ENCODE measurements at places on chromosomes 7 and 10. TPM values are rescaled to one million over a fixed set of nuclear protein-coding genes. Genes with fewer than 3 reads are reported as not detected.

- peak; percentile 87 for ATAC-seq
Measured at GRCh38 chr10:84194424-84195043, at the start of gene CDHR1. TSS of gene CDHR1 (plus strand) at chr10:84194537. CDS start at chr10:84194761, 224 bp downstream.

DNA sequence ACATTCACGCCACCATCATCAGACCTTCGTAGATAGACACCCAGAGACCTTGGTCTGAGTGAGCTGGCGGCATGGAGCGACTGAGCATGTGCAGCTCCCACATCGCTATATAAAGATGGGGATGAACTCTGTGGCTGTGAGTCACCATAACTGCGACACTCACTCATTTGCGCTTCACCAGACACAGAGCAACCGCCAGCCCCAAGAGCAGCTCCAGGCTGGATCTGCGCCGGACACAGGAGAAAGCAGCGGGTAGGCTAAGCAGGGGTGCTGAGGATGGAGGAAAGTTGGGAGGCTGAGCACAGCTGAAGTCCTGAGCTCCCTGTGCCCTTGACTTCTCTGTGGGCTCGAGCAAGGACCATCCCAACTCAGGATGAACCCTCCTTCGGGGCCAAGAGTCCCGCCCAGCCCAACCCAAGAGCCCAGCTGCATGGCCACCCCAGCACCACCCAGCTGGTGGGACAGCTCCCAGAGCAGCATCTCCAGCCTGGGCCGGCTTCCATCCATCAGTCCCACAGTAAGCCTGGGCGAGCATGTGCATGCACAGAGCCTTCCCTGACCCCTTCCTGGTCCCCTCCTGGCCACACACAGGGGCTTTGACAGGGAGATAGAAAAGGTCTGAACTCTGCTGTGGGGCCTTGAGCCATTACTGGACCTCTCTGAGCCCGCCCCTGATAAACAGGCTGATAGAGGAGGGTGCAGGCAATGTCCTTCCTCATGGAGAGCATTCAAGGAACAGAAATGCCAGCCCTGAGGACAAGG lies at the start of gene OPN4:
Gene OPN4, plus strand, starts transcription at position 137 of the 762 bp plus-strand sequence. Its CDS starts 237 bp downstream, at position 374.
- ATAC-seq: no peak

DNA sequence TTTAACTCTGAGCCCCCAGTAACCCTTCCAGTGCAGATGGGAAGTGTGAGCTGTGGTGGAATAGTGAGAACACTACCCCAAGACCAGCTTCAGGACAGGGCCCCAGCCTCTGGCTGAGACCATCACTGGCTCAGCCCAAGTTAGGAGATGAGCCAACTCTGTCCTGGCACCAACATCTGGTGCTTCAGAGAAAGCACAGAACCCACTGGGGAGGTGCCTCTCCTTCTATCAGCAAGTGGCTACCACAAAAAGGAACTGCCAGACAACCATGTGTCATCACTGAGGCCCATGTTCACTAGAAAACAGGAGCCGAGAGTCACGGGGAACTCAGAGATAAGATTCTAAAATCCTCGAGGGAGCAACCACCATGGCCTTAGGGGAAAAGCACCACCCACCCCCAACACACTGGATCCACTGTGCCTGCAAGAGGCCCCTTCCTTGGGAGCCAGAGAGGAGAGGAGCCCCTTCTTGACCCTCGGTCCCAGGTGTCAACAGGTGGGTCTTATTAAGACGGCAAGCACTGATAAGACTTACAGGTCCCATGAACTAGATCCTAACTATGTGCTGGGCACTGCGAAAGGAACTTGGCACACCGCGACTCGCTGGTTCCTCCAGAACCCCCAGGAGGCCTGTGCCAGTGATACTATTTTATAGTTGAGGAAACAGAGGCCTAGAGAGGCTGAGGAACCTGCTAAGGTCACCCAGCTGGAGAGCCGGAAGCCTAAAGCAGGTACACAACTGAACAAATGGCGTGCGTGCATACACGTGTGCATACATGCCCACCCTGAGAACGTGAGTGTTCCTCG lies 102.7 kb downstream of the FAM53B start:
- no peak for ATAC-seq

DNA sequence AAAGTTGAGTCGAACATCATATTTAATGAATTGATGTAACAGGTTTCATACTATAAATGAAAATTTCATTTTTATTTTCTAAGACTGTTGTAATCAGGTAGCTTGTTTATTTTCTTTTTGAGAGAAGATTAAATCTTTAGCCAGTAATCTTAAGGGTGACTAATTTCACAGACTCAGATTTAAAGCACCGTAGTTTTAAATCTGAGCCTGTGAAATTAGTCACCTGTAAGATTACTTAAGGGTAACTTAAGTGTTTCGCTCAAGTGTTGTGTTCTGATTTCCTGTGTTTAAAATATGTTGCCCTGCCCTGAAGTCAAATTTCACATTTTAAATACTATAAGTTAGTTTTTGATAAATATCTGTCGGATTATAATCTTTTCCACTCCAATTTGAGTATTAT lies 35.8 kb upstream of the TMEM236 start:
- ATAC-seq: no peak

- no peak for ATAC-seq
Measured at GRCh38 chr10:93065675-93066543, 5.3 kb downstream of the CYP26C1 start.

DNA sequence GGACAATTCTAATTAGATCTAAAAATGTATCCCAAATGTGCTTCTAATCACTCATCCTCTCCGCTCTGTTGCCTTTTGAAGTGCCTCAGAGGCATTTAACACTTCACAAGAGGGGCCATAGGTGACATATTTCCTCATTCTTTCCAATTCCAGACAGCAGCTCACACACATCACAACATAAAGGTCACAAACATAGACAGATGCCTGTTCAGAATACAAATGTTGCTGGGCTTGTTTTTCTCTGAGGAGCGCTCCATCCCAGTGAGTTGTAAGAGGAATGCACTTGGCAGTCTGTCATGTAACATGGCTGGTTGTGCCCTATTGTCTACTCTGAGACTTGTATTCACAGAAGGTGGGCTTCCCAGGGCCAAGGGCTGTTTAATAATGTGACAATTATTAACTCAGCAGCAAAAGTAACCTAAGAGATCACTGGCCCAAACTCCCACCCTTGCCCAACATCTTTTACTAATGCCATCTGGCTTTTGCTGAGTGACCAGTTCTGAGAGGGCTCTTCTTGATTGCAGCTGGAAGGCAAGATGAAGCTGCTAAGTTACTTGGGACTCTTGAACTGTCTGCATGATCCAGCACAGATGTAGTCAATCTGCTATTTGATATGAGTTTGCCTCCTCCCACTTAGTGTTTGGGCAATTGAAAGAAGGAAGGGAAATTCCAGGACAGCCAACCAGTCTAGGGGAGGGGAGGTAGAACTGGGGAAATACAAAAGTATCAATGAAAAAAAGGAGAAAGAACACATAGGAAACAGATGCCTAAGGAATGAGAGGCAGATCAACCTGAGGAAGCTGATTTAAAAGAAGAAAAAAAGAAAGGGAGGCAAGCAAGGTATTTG lies 13.6 kb downstream of the PON2 start:
- peak; percentile 41 for ATAC-seq

GRCh38 chr10:101304316-101304715 lies 49.6 kb upstream of the BTRC start:
- peak; percentile 24 for ATAC-seq

DNA sequence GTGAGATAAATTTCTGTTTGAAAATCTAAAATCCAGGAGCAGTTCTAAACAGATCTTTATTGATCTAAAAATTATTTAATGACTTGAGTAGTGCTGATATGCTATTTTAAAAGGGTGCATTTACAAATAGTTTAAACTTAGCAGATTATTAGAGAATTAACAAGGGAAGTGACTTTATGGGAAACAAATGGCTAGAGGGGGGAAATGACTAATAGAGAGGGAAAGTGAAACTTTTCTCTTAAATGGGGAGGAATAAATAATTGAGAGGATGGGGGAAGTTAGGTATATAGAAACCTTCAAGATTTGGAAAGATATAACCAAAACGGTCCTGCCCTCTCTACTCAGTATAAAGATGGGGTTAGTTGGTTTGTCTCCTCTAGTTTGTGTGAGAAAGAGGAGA lies 90.1 kb upstream of the ARMC3 start:
- no peak for ATAC-seq

DNA sequence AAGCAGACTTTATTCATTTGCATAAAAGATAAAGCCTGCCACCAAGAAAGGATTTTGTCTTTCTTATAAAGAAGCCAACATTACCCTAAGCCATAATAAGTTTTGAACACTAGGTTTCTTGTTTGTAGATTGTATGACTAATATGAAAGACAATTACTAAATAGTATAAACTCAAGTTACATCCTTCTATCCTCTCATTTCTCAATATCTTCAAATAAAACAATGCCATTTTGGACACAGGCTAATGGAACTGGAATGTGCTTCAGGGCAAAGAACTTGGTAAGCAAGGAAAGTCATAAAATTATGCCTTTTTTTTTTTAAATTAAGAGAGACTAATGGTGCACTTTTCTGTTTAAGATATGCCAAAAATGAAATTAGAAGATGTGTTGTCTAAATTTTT lies 137.7 kb downstream of the DKK1 start:
- no peak for ATAC-seq

DNA sequence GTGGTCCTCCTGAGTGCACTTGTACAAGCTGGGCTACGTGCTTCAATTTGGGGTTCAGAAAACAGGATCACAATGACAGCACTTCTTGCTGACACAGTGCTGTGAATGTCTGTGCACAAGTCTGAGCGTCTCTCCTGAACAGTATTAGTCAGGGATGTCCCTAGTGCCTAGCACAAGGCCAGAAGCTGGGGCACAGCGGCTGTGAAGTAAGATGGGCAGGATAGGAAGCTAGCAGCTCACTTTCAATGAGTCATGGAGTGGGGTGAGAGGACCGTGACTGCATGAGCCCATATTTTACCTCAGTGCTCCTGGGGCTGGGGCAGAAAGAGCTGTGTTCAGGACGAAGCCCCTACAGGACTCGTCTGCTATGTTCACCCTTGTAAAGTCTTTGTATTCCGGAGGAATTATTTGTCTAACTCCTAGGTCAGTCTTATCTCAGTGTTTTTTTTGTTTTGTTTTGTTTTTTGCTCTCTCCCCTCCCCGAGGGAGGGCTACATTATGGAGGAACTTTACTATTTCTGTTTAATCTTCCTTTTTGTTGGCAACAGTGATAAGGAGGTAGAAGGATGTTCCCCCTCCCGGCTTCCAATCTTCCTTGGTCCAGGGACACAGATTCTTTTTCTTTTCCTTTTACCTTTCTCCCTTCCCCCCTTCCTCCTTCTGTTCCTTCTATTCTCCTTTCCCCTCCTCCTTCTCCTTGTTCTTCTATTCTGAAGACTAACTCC lies 2.8 kb upstream of the LRMDA start:
- peak; percentile 57 for ATAC-seq

GRCh38 chr10:12628153-12628552 lies 278.8 kb downstream of the CAMK1D start:
- ATAC-seq: no peak

DNA sequence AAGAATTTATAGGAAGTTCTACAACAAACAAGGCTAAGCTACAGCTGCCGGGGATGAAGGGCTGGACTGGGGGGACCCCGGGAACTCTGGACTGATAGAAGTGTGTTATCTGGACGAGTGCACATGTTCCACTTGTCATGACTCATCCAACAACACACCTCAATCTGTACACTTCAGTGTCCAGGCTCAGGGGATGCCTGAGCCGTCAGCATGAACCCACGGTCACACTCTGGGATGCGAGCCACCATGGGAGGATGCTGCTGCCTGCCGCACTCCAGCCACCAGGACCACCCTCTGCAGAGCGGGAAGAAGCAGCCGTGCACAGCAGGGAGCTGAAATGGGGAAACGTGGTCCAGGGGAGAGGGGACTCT lies 67.5 kb downstream of the MAD1L1 start:
- ATAC-seq: no peak

- ATAC-seq: no peak
Measured at GRCh38 chr7:7732621-7733281, 14.3 kb upstream of the RPA3 start.

GRCh38 chr10:3671386-3671955 lies 113.5 kb downstream of the KLF6 start:
- ATAC-seq: no peak

DNA sequence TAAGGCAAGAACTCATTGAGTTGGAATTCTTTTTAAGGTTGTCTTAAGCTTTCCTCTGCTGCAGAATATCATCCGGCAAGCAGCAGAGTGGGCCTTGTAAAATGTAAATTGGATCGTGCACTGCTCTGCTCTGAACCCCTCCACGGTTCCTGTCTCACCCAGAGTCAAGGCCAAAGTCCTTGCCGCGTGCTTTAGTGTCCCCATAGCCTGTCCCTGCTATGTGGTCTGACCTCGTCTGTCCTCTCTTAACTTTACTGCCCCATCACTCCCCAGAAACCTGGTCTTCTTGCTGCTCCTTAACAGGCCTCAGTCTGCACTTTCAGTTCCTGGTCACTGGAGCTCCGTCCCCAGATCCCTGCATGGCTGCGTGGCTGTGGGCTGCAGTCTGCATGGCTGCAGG lies 121.6 kb upstream of the SDK1 start:
- no peak for ATAC-seq

DNA sequence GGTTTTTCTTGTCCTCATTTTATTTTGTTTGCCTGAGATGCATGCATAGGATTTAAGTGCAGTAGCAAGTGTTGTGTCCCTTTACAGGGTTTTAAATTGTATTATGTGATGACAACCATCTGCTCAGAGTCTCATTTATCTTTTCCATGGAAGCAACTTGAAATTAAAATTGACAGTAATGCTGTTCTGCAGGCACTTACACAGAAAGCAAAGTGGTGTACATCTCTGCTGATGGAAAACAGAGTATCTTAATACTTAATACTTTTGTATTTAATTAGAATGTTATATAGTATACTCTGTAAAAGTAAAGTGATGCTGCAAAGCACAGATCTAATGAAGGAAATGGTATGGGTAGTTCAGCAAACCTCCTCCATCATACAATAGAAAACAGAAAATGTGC lies 482.9 kb downstream of the POM121L12 start:
- ATAC-seq: peak; percentile 43

- no peak for ATAC-seq
Measured at GRCh38 chr10:111161109-111161874, 84.5 kb downstream of the ADRA2A start.

DNA sequence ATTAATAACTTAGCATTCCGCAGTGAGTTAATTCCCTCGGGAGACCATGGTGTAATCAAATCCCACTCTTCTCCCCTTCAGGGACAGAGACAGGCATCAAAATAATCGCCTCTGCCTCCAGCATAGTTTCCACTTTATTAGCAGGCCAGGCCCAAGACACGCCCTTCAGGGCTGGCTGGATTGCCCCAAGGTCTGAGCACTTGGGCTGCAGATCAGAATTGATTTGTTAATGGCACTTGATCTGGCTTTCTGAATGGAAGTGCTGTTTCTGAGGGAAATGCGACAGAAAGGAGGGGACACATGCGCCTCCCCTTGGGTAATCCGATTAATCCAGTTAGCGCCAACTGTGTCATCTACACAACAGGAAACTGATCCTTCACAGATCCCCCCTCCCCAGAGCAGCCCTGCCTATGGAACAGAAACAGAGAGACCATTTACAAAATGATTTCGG lies 15.6 kb downstream of the CHAT start:
- peak; percentile 55 for ATAC-seq

- peak; percentile 4 for ATAC-seq
Measured at GRCh38 chr7:23242321-23242720, 4.3 kb upstream of the GPNMB start.

Gene TAC1
- total RNA-seq: 8.8 TPM

Gene UROS
- 59.6 TPM for total RNA-seq

Gene RAB19
- not detected for total RNA-seq

Gene MRPL32
- 67.3 TPM for total RNA-seq

Gene HOXA4
- 29.4 TPM for total RNA-seq

Gene TMEM229A
- 0.97 TPM for total RNA-seq

Gene GJD4
- not detected for total RNA-seq

Gene OR13A1
- total RNA-seq: 0.13 TPM

Gene PAPSS2
- total RNA-seq: 1.2 TPM

Gene TMEM26
- total RNA-seq: 1.5 TPM

Gene SERPINE1
- total RNA-seq: 1.5 TPM

Gene SPDYE5
- 3.5 TPM for total RNA-seq

Data from motor neuron (in vitro differentiated cells).